Kidney (tissue), 22 donors: ENCODE measurements at places on chromosomes 5 and 9. TPM values are rescaled to one million over a fixed set of nuclear protein-coding genes. Genes with fewer than 3 reads are reported as not detected.

GRCh38 chr5:119118000-119118399 lies 47.1 kb downstream of the DMXL1 start:
- DNase-seq, result no peak

- no peak for DNase-seq
Measured at GRCh38 chr5:93378073-93378472, 202.9 kb downstream of the NR2F1-AS1 start.

The GMCL2 gene
- total RNA-seq, result not detected

The INSL6 gene
- total RNA-seq, result 0.47 TPM

The PCDHAC2 gene
- 3.6 TPM for total RNA-seq

The KIF2A gene
- 32.4 TPM for total RNA-seq

DNA sequence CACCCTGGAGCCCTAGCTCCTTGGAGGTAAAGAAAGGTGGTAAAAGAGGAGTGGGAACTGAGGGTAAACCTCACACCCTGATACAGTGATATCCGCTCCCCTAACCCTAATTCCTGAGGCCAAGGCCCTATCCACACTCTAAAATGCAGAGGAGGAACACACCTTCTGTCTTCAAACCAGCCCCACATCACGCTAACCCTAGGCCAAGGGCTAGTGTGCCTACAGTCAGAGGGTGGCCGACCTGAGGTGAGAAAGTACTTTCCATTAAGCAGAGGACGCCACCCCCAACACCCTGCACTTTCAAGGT lies 590 bp downstream of the HDAC3 start:
- DNase-seq, result no peak

DNA sequence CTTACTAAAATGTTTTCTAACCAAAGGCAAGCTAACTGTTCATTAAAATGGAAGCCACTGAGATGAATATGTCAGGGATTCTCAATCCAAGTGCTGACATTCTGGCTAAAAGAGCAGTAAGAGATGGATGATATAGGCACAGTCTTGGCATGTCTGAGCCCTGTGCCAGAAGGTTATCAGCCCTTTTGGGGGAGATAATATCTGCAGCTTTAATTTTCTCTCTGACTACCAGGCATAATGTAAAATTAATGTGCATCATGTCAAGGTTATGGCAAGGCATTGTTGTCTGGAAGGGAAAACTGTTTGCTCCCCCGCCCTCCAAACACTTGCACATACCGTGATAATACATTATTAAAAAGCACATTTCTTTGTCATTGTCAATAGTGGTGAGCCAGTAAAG lies 609.8 kb downstream of the ZNF608 start:
- DNase-seq, result no peak

The ABCA1 gene
- 26.1 TPM for total RNA-seq

DNA sequence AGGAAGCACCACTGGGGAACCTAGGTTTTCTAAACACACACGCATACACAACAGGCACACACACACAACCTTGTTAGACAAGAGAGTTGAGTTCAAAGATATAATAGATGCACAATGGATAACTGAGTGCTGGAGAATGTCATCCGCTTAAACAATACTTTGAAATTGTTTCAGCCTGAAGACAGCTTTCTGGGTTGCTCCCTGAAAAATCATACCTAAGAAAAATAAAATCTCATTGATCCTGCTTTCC lies 126.1 kb downstream of the TMEM161B start:
- peak; percentile 48 for DNase-seq

DNA sequence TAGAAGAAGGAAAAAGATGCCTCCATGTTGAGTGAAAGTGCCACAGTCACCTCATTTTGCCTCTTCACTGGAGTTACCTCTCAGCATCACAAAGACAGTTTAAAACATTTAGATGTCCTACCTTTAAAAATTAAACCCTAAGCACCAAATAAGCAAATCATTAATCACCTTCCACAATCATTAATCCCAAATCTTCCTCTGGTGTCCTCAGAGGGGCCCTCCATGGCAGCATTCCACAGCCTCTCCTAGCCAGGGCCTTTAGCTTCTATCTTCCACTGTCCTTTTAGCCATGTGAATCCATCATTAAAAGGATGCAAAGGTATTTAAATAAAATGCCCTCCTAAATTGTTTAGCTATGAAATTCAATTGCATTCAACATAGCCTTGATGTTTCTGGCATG lies 310.8 kb downstream of the PDE4D start:
- DNase-seq, result no peak

- DNase-seq, result no peak
Measured at GRCh38 chr5:176901260-176902101, 2.3 kb upstream of the HK3 start.

- peak; percentile 69 for DNase-seq
Measured at GRCh38 chr5:321230-321725, at the start of gene AHRR. AHRR (plus strand) TSS chr5:321714; CDS start chr5:343903, 22,189 bp downstream.

- DNase-seq, result no peak
Measured at GRCh38 chr5:150085950-150086715, at the start of gene CSF1R. CSF1R (minus strand) TSS chr5:150086554; CDS start chr5:150086427, 127 bp downstream.

- DNase-seq, result no peak
Measured at GRCh38 chr9:124680714-124681390, 90.3 kb downstream of the NR6A1 start.

DNA sequence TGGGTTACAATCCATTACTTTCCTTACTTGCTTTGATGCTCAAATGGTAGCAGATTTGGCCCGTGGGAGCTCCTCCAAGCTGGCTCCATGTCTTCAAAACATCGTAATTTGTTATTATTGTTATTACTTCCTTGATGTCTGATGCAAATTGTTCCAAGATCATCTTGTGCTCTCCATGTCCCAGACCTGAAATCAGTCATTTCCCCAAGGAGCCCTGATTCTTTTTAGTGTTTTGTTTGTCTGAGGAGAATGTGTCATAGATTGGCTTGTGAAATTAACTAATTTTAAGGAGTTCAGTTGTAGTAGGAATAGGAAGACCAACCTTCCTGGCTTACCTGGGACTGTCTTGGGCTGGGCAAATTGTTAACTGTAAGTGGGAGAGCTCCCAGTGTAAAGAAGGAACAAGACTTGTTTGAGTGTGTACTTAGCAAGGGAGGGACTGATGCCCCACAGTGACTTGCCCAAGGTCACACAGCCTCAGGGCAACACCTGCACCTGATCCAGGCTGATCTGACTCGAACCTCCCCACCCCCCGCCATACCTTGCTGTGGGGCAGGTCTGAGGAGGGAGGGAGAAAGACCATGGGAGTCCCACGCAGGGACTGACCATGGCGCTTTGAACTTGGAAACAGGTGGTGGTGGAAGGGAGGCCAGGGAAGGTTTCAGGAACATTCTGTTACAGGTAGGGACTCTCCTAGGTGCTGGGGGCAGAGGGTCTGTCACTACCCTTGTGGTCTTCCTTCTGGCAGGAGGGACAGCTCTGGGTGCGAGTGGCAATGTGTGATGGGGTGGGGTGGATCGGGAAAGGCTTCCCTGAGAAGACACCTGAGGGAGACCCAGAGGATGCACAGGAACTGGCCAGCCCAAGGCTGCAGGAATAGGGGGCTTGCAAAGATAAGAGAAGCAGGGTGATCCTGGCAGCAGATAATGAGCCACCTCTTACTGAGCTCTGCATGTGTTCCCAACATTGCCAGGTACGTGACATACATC lies 2.7 kb upstream of the BICD2 start:
- no peak for DNase-seq

GRCh38 chr9:113005777-113006176 lies 6.2 kb downstream of the ZNF883 start:
- DNase-seq, result no peak

The FOXD4L3 gene
- total RNA-seq, result not detected

GRCh38 chr5:109987970-109988369 lies 298.2 kb downstream of the MAN2A1 start:
- no peak for DNase-seq

- DNase-seq, result no peak
Measured at GRCh38 chr5:146081556-146081955, 23.8 kb downstream of the PLAC8L1 start.

DNA sequence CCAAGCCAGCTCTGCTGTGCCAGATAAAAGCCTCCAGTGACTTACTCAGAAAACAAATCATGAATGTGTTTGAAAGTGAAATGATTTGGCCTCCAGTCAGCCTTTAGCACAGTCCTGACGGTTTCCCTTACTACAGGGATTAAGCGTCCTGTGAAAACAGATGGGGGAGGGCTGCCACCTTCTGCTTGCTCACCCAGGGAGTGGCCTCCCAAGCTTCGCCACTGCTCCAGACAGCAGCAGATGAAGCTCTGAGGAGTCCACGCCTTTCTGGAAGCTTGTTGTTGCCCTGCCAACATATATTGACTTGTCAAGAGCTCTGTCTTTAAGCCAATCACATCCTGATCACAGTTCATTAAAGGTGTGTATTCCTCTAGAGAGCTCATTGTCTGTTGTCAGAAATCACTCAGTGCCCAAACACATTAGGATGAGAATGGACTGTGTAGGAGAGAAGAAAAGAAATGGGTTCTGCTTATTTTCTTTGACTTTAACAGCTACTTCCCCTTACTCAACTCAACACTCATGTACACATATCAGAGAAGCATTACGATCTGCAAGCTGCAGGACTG lies 4.9 kb upstream of the FYB1 start:
- peak; percentile 8 for DNase-seq

DNA sequence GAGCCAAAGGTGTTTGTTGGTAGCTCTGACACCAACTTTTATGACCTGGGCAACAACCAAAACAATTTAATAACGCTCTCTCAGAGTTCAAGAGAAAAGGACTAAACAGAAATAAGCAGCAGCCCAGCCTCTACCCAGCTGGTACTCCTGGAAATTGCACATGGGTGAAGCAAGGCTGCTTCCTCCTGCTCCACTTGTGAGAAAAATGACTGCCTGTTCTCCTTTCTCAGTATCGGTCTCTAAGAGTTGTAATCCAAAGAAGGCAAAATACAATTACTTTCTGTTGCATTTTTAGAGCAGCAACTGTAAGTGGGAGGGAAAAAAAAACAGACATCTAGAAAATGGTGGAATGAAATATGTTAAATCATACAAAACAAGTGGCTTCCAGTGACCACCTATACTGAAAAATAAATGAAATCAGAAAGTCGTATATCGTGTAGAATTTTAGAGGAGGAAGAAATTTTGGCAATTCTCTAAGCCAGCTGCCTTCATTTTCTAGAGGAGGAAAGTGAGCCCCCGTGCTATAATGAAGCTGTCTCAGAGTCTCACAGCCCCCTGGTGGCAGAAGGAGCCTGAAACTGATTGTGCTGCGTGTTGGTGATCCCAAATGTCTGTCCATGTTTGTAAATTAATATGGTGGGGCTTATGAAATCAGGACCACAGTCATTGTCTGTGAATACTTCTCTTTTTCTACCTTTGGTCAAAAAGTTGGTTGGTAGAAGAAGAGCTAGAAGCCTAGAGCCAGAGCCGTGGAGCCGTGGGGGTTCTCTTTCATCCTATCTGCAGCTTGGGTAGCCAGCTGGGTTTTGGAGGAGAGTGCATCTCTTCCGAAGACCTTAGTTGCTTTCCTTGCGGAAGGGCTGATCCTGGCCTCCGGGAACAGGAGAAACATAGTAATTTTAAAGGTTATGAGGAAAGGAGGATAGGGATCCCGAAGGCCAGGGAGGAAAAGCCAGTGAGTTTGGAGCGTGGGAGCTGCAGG lies 139.9 kb downstream of the PIP5K1B start:
- peak; percentile 43 for DNase-seq

DNA sequence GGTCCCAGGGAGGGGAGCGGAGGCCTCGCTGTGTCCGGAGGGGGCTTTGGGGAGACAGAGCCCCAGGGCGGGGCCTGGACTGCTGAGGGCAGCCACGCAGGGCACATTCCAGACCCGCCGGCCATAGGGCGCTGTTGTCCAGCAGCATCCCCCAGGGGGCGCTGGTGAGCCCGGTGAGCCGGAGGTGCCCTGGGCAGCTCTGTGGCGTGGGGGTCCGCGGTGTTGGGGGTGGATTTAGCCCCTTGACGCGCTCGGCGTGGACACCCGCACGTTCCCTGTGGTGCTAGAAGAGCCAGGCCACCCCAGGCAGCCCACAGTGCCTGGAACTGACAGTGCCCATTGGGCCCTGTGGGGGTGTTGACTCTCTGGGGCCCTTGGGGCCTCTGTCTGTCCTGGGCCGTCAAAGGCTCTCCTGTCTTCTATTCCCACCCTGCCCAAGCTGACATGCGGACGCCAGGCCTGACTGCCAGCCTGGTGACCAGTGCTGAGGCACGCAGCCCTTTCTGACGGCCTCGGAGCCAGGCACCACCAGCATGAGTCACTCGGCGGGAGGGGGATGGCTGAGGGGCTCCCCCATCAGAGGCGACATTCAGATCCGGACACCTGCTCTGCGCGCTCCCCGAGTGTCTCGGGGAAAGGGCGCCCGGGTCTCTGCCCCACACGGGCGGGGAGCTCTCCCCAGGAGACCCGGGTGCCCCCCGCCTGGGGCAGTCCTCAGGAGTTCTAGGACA lies 23.9 kb downstream of the TPPP start:
- no peak for DNase-seq

The ANKRD31 gene
- 0.38 TPM for total RNA-seq

GRCh38 chr9:136020671-136021070 lies 59.5 kb upstream of the UBAC1 start:
- DNase-seq, result no peak
